ENCODE measurements at places on chromosomes 7 and 10.

GRCh38 chr7:67863911-67864310 lies 867.3 kb downstream of the TYW1 start:
- no peak for DNase-seq

- DNase-seq = peak; percentile 63
Observed at GRCh38 chr7:140621401-140622021, 19.1 kb downstream of the DENND2A start.

DNA sequence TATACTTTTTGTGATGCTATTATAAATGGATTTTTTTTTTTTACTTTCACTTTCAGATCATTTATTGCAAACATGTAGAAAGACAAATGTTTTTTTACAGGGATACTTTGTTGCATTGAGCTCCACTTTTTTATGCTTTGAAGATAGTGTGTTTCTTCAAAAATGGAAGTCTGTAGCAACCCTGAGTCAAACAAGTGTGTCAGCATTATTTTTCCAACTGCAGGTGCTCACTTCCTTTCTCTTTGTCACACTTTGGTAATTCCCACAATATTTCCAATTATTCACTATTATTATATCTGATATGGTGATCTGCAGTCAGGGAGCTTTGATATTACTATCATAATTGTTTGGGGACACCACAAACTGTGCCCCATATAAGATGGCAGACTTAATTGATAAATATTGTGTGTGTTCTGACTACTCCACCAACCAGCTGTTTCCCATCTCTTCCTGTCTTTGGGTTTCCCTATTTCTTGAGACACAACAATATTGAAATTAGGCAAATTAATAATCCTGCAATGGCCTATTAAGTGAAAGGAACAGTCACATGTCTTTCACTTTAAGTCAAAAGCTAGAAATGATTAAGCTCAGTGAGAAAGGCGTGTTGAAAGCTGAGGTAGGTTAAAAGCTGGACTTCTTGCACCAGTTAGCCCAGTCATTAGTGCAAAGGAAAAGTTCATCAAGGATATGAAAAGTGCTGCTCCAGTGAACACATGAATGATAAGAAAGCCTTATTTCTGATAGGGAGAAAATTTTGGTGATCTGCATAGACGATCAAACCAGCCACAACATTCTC lies 231.3 kb upstream of the SH2B2 start:
- no peak for DNase-seq

DNA sequence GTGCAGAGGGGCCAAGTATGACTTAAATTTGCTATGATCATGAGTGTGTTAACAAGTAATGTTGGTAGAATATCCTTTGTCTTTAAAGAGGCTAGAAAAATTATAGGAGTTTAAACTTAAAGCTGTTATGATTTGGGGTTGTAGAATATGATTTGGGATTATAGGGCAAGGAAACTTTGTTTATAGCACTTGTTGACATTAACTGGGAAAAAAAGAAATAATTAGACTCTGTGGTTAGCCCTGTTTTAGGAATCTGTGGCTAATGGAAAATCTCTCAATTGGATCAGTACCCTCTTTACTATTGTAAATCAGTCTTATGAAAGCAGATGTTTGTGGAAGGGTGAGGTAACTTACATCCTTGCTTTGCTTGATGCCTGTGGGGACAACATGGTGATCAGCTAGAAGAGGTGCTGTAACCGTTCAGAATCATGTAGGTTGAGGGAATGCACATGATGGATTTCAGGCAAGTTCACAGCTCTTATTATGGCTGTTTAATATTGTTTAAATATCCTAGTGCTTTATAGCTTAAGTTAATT lies 11.1 kb downstream of the ING3 start:
- no peak for DNase-seq

GRCh38 chr10:6936931-6937330 lies 356.9 kb upstream of the PRKCQ start:
- no peak for DNase-seq

DNA sequence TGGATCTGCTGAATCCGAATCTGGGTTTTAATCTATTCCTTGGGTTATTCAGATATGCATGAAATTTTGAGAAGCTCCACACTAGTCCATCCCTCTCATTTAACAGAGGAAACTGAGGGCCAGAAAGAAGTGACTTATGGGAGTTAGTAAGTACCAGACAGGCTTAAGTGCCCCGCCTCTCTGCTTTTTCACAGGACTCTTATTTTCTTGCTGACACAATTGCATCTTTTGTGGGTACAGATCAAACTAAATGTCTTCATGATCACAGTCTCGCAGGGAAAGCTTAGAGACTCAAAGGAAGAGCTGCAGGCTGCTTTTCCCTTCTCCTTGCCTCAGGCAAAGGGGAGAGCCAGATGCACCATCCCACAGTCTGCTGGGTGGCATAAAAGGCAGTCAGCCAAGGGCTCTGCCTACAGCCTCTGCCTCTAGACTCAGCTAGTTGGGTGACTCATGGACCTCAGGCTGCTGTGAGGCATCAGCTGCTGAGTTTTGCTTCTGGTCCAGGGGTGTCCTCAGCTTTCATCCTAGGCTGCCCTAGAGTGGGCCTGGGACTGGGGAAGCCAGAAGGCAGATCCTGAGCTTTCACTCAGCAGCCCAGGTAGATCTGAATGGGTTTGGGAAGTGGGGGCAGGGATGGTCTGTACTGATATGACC lies 11.6 kb downstream of the GOLGA7B start:
- peak; percentile 55 for DNase-seq

- DNase-seq = no peak
Observed at GRCh38 chr10:112957640-112958092, 7.6 kb downstream of the TCF7L2 start.

DNA sequence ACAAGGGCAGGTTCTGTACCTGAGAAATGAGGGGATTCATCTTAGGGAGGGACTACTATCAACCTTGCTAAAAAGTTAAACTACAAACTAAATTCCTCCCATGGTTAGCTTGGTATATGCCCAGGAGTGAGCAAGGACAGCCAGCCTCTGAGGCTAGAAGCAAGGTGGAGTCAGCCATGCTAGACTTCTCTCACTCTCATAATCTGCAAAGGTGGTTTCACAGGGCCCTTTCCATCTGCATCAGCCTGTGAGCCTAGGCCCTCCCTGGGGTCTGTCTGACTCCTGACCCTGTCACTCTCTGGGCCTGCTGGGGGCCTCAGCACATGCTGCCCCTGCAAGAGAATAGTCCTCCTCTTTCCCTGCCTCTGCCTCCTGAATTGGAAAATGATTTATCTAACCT lies 66.1 kb downstream of the ABCA13 start:
- no peak for DNase-seq

DNA sequence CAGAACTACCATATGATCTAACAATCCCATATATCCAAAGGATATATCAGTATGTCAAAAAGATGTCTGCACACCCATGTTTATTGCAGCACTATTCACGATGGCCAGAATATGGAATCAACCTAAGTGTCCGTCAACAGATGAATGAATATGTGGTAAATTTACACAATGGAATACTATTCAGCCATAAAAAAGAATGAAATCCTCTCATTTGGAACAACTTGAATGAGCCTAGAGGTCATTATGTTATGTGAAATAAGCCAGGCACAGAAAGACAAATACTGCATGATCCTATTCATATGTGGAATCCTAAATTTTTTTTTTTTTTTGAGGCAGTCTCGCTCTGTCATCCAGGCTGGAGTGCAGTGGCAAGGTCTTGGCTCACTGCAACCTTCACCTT lies 6.3 kb upstream of the CFAP70 start:
- no peak for DNase-seq

DNA sequence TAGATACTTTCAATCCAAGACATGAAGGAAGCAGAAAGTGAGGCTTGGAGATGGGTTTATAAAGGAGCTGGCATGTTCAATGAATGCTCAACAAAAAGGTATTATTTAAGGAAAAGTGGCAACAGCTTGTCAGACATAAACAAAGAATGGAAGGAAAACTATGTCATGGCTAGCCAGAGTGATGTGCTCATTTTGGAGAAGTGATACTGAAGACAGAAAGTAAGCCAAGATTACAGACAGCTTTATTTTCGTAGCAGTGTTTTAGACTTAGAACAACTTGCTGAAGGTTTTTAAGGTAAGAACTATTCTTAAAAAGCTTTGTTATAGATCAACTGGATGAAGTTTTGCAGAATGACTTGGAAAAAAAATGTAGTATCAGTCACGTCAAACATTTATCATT lies 160.5 kb upstream of the FERD3L start:
- no peak for DNase-seq

DNA sequence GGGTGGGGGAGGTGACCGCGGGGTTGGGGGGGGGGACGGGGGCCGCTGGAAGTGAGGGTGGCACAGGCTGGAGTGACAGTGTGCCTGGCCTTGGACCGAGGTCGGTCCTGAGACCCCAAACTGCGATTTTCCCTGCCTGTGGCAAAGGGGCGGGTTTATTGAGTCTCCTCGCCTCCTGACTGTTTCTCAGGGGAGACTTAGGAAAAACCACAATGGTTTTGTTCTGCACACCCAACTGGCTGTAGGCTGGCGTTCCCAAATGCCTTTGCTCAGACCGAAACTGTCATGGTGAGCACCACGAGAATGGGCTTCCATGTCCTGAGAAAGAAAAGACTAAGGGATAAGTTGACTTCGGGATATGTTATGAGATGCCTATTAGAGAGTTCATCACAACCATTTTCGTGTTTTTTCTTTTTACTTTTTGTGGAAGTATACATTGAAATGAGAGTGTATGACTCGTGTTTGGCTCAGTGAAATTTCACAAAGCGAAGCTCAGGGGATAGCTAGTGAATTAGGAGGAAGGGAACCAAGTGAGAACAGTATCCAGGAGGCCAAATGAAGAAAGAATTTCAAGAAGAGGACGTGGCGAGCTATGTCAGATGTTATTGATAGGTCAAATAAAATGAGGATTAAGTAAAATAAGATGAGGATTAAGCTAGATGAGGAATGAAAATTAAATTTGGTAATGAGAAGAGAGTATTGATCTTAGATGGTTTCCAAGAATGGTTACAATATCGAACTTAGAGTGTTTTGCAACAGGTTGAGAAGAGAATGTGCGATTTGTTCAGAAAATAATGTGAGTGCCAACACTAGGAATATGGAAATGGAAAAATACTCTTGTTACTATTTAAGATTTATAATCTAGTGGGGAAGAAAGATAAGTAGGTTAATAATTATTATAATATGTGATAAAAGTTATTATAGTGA lies 918 bp downstream of the NET1 start:
- DNase-seq = peak; percentile 43

DNA sequence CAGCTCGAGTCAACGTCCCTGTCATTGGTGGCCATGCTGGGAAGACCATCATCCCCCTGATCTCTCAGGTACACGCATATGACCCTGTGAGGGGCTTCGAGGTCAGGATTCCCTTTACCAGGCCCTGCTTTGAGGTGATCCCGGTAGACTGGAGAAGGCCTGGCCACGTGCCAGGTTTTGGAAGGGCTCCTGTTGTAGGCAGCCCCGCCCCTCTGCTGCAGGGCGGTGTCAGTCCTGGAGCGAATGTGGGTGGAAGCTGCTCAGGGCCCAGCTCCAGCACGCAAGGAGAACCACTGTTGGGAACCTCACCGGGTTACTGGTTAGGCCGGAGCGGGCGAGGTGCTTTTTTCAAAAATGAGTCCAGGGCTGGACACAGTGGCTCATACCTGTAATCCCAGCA lies 15.6 kb downstream of the MDH2 start:
- no peak for DNase-seq

DNA sequence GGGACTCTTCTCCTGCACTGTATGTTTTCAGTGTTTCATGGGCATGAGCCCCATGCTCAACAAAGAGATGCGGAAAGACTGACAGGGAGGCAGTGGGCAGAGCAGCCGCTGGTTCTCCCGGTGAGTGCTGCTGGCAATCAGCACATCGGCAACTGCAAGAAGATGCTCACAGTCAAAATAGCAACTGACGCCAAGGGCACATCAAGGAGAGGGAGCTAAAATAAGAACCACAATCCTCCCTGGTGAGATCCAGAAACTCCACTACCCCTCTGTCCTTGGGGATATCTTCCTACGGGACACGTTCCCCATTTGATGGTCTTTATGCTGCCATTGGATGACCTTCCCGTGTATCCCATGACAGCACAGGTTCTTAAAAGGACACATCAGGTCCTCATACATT lies 28.9 kb upstream of the SVIL start:
- no peak for DNase-seq

DNA sequence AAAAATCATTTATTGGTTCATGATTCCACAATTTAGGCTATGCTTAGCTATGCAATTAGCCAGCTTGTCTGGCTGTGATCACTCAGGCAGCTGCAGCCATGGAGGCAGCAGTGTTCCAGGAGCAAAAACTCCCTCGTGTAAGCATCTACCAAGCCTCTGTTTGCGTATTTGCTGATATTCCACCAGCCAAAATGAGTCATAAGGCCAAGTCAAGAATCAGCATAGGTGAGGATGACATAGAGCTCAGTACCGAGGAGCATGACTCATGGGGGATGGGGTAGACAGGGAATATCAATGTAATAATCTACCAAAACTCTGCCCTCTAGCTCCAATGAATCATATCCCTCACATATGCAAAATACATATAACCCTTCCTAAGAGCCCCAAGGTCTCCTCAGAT lies 63.3 kb downstream of the IMMP2L start:
- DNase-seq = peak; percentile 1

DNA sequence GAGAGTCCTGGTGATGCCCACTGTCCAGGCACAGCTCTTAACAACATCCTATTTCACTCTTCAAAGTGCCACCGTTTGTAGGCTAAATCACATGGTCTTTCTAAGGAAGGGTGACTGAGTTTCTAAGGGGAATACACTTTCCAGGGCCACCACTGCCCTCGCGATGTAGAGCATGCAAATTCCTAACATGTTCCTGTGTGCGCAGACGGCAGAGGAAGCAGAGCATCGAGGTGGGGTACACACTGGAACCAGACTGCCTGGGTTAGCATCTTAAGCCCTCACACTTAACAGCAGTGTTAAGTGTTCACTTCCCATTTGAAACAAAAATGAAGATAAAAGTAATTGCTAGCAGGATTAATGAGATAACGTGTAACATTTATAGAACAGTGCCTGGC lies 3.0 kb downstream of the VOPP1 start:
- no peak for DNase-seq

- DNase-seq = no peak
Observed at GRCh38 chr7:3064067-3064466, 20.4 kb upstream of the CARD11 start.

GRCh38 chr10:114499630-114500190 lies 95.4 kb upstream of the AFAP1L2 start:
- no peak for DNase-seq

DNA sequence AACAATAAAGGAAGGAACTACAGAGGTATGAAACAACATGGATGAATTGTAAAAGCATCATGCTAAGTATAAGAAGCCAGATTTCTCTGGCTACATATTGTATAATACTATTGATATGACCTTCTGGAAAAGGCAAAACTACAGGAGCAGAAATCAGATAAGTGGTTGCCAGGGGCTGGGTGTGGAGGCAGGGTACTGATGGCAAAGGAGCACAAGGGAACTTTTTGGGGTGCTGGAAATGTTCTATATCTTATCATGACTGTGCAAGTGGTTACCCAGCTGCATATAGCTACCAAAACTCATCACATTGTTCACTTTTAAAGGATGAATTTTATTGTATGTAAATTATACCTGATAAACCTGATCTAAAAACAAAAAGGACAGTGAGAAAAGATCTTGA lies 72.4 kb downstream of the SKAP2 start:
- DNase-seq = no peak

DNA sequence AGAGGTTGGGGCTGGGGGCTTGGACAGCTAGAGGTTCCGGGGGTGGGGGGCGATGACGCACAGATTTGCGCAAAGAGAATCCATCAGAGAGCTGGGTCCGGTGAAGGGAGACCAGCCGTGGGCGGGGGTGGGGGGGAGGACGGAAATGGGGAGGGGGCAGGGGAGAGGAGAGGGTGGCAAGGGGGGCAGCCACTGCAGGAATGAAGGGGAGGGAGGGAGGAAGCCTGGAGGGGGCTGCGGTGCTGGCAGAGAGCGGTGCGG lies 1.2 kb upstream of the VGF start:
- DNase-seq = no peak
